ENCODE measurements at places on chromosomes 5 and 9.

DNA sequence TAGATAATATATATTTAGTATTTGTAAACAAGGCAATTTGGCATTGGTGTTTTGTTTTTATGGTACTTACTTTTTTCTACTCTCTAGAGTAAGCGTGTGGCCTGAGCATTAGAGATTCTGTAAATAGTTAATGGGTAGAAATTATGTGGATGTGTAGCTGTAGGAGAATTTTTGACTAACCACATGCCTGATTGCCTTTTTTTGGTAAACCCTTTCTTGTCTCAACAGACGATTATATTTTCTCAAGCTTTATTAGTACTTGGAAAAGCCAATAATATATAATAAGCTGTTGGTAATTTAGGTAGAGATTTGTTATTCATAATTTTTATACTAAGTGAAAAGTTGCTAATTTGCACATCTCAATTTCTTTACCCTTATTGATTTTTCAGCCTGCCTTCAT lies 76.8 kb downstream of the FCHO2 start:
- DNase-seq: no peak

DNA sequence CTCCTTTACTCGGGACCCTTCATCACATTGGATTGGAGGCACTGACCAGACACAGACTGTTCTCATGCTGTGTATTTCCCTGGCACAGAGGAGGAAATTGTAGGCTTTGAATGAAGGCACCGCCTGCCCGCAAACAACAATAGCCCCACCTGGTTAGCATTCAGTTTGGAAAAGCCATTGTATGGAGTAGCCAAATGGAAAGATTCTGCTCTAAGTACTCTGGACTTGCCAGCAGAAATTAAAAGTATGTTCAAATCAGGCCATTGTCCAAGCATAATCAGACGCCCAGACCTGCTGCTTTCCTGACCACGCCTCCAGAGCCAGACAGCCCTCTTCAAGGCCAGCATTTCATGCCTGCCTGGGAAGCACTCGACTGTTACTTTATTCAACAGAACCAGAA lies 8.0 kb upstream of the SEMA4D start:
- no peak for DNase-seq

DNA sequence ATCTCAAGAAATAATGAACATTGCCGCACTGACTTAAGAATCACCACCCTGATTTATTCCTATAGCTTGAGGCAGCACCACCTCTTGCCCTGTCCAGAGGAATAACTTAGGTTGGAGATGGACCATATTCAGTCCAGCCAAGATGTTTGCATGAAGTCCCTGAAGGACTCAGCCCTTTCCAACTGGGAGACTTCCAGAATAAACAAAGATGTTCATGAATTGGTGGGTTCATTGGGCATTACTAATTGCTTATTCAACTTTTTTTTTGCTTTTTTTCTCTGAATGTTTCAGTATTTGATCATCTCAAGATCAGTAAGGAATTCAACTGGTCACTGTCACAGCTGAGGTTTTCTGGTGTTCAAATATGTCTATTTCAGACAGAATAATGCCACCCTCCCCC lies 470.6 kb downstream of the CCDC171 start:
- no peak for DNase-seq

DNA sequence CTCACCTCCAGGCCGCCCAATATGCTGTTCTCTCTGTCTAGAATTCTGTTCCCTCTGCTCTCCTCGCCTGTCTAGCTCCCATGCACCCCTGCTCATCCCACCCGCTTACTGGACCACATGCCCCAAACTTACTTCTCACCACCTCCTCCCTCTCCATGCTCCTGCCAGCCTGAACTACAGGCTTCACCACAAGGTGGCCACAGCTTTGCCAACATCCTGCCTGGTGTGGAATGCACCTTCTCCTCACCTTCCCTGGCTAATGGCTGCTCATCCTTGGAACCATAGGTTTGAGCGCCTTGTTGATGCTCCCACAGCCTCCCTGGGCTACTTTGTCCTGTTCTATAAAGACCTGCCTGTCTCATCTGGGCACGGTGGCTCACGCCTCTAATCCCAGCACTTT lies 9.6 kb downstream of the LAMC3 start:
- DNase-seq: no peak

DNA sequence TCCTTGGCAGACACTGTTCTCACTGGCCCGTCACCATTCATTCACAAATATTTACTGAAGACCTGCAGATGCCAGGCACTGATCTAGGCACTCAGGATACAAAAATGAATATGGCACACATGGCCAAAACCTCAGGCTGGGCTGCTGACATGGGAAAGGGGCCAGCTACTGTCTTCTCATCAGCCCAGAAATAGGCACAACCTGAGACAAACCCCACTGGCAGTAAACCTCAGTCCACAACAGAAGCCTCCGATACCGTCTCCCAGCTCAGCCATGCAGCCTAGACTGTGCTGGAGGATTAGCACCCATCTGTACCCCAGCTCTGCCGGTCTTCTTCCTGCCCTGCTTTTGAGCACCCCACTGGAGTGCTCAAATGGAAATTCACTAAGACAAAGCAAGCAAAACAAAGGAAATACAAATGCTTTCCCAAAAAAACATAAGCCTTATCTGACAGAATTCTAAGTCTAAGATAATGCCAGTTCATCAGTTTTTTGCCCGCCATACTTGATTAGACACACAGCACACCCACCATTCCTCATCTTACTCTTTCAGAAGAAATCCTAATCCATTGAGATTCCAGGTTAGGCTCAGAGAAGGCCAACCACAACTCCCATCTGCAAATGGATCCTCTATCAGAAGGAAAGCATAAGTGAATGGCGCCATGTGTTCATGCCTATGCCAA lies 8.2 kb downstream of the P4HA2 start:
- DNase-seq: no peak

DNA sequence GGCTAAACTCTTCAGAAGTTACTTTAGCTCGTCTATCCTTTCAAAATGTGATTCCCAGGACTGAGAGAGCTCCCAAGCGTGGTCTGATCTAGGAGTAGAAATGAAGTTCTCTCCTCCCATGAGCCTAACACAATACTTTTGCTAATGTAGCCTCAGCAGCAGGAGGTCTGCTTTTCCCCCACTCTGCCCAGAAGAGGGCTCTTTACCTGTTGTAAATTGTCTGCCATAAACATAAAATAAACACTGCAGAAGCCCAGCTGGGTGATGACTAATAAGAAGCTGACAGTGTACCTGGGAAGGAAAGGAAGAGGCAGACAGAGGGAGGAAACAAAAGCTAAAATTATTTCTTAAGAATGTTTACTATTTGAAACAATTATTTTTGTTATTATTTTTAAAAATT lies 15.4 kb downstream of the SLC36A3 start:
- DNase-seq: no peak

DNA sequence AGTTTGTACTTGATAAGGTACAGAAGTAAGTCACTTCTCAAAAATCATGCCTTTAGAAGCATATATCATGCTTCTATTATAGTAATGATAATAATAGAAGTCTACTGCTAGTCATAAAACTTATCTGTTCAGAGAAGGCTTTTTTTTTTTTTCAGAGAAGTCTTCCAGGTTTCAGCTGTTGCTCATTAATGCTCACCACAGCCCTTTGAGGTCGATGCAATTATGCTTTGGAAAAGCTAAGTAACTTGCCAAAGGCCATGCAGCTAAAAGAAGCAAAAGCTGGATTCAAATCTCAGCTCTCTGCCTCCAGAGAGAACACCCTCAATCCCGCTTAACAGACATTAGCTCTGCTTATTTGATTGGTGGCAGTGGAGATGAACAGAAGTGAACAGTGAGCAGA lies 150.8 kb downstream of the DOCK8 start:
- DNase-seq: no peak

DNA sequence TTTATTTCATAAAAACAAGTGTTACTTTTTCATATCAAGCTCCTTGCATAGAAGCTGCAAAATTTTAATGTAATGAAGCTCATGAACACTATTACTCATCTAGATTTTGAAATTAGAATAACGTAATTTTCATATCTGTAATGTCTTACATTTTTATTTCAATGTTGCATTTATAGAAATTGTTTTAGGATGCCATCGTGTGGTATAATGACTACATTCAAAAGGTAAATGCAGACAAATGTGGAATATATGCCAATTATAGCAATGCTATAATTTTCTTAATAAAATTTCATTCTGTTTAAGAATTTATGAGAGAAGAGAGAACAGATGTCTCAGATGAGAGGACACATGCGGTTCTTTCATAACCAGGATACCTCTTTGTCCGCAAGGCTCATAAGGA lies 230.2 kb downstream of the TMEM232 start:
- DNase-seq: no peak

DNA sequence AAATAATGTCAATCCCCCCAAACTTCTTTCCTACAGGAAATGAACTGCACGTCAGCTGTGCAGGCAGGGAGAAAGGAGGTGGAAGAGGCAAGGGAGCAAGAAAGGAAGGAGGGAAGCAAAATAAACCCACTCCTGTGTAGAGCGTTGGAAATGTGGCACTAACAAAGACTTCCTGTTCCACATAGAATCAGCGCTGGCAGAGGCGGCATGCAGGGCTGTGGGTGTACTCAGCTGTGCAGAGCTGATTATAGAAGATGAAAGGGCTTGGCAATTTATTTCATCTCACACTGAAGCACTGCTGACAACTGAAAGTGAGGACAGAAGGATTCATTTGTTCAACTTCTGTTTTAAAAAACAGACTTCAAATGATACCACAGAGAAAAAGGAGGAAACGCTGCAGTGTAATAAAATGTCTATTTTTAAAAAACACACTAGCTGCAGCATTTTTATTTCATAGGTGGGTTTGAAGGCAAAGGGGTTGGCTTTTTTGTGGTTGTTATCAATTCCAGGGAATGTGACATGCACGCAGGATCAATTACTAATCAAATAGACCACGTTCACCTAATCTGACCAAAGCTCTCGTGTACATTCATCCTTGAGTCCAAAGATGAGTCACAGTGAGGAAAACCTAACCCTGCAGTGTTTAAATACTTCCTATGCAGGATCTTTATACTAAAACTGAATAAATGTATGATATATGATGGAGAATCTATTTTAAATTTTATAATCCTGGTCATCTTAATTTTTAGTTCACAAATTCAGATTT lies 583.5 kb downstream of the ZNF608 start:
- no peak for DNase-seq

GRCh38 chr5:468401-468800 lies 25.4 kb downstream of the EXOC3 start:
- no peak for DNase-seq

GRCh38 chr5:65808251-65808741 lies 86.3 kb downstream of the NLN start:
- no peak for DNase-seq

DNA sequence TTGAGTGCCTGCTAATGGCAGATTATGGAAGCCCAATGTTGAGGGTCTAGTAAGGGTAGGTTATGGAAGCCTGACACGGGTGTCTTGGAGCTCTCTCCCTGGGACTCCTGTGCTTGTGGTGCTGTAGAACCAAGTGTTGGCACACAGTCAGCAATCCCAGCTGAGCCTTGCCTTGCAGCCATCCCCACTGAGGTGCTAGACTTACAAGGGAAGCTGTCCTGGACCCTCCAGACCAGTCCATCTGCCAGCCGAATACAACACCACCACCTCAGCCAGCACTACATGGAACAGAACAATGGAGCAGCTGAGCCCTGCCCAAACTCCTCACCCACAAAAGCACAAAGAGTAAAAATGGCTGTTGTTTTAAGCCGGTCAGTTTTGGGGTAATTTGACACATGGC lies 90.5 kb upstream of the DNAH5 start:
- no peak for DNase-seq
